ENCODE measurements at places on chromosomes 2 and 18.

DNA sequence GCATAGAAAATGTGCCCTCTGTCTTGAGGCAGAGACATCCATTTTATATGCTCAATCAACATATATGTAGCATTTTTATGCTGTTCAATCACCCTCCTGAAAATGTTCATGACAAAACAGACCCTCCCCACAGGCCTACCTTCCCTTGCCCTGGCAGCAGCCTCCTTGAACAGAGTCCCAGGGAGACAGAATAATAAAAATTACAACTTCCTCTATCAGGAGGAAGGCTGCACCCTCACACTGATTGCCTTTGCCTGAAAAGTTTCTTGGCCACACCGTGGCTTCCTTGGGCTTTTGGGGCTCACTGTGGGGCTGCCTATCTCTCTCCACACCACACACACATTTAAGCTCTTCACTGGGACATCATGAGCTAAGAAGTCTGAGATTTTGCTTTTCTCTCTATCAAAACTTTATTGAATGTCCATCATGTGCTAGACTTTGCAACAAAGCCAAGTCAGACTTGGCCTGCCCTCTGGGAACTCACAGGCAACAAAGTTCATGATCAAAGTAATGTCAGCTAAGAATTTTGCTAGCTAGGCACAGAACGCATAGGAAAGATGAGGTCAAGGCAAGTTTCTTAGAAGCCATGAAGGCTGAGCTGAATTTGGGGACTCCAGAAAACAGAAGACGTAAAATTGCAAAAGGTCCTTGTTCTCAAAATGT is 101.6 kb downstream of the BCL2L11 start:
- DNase-seq: no peak

DNA sequence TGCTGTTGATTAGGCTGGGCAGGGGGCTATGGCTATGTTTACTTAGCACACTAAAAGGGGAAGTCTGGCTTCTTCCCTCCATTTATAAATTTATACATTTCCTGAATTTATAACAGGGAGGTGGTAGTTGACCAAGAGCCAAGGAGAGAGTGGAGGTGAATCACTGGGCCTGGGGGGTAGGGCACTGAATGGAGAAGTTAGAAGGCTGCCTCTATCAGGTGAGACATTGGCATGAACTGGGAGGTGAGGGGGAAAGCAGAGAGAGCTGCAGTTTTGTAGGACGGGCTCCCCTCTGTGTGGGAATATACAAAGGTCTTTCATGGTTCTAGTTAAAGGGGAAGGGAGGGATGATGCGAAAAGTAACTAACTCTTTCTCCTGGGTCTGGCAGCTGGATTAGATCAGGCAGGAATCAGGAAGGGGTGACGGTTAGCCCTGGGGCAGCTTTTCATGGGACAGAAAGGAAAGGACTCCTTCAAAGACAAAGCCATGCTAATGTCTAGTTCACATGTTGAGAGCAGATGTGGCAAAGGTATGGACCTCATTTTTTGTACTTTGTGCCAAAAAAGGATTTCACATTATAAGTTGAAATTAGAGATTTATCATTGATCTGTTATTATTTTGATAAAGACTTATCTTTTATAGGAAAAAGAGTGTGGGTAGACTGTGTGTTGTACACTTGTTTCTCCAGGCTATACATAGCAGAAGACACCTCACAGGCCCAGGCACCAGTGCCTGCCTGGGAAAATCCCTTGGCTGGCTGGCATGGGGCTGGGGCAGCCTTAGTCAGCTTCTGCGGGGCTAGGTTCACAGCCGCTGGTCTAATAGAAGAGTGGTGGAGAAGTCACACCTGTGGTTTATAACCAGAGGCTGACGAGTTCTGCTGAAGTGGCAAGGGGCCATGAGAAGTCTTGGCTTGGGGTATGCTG is 158.7 kb downstream of the CLIP4 start:
- DNase-seq: no peak

DNA sequence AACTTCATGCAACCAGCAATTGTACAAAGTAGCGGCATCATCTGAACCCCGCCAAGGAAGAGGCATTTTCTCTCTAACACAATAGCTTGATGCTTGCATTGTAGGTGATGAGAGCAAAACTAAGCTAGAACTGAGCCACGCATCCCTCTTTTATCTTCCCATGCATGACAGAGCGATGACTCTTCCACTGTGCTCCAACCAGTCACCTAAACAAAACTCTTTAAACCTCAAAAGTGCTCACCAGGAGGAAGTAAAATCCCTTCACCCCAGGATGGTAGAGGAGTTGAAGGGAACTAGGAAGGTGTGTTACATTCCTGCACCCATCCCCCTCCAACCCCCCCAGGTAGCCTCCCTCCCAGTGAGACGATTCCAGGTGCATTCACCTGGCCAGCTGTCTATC is 59.7 kb upstream of the SALL3 start:
- no peak for DNase-seq

DNA sequence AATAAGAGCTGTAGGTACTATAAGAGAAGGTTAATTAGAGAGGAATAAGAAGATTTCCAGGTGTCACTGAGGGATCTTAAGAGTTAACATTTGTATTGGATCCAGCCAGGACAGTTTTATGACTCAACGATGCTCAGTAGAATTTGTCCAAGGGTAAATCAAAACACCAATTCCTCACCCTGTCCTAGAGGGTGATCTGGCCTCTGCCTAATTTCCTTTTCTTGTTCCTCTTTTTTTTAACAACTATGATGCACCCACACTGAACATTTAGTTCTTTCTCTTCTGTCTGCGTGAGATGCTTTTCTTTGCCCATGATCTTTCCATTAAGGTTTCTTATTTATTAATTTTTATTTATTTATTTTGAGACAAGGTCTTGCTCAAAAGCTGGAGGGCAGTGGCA is 92.0 kb downstream of the PMS1 start:
- DNase-seq: no peak

DNA sequence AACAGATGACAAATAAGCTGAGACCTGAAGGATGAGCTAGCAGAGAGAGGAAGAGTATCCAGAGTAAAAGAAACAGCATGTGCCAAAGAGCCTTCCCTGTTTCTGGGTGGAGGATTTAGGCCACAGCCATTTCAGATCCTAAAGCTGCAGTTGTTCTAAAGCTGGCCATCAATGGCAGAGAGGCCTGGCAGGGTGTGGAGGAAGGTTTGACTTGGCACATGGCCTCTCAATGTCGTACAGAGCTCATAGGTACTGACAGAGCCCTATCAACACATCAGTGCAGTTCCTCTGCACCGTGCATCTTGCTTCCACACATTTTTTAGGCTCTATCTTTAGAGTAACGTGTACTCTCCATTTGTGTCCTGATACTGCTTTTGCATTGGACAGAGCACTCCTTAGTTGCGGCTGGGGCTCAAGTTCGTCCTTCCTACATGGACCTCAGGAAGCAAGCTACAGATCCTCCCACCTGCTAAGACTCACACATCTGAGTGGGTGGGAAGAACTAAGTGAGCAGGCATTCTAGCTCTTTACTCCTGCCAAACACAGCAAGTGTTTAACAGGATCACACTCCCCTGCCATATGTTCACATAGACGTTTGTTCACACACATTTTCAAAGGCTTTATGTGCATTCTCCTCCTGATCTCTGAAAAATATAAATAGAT is 3.0 kb upstream of the CHMP3 start:
- no peak for DNase-seq

- DNase-seq: no peak
These were observed 38.2 kb downstream of the CENPO start for GRCh38 chr2:24831221-24832072.

DNA sequence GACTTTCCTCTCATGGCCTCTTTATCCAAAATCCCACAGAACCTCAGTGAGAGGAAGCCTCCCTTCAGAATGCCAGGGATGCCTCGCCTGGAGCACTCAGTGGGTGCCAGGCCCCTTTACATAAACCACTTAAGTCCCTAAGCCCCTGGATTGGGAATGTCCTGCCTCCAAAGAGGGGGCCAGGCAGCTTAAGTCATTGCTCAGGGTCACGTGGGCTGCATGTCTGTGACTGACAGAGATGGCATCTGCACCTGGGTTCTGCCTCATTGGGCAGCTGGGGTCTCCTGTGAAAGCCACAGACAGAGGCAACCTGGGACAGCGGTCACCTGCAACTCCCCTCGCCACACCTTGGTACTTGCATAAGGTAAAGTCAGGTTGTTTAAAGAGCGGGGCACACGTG is 93.5 kb downstream of the MYT1L start:
- no peak for DNase-seq

DNA sequence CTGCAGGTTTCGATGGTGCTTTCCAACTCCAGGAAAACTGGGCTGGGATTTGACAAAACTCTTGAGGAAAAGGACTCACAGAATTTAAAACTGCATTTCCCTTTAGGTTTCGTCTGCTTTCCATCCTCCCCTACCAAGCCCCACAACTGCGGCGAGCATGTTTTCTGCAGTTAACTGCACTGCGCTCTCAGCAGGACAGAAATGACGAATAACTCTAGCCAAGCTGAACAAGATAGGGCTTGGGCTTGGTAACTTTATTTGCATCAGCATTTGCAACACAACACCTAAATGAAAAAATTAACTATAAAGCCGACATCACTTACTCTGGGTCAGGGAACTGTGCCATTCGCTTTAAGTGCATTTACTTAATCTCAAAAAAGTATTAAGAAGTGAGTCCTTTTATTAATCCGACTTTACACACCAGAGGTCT is 669 bp upstream of the PIKFYVE start:
- no peak for DNase-seq

GRCh38 chr18:3162181-3162580 is 57.6 kb downstream of the MYOM1 start:
- DNase-seq: no peak

GRCh38 chr18:55353806-55354205 is 234.2 kb downstream of the TCF4 start:
- no peak for DNase-seq

All from stimulated activated CD8-positive, alpha-beta memory T cell treated with anti-CD3 and anti-CD28 coated beads, Interleukin-2, amount 100 ng/mL, for 1 hour (primary cell).